Tibial artery (tissue), 4 donors: ENCODE measurements at places on chromosomes 7 and 10.

DNA sequence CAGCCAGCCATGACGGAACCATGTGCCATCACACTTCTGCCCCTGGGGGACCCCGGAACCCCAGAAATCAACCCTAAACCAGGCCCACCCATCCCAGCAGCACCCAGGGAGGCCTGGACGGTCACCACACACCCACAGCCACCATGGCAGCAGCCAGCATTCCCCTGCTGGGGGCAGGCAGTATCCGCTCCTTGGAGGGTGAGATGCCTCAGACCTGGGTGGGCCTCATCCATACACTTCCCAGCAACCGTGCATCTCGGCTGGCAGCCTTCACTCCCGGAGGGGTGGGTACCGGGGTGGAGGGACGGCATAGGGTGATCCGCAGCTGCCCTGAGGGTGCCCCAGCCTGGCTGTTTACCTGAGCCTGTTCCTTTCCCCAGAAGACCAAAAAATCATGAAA, 69.1 kb upstream of the FAM20C start:
- peaks cover 11% of the 10 kb centered on the region for H3K4me1 ChIP-seq
- no peaks in the 10 kb centered on the region for H3K27me3 ChIP-seq
- H3K36me3 ChIP-seq: no peaks in the 10 kb centered on the region
- H3K27ac ChIP-seq: no peak overlapping the region

- H3K4me3 ChIP-seq: no peak overlapping the region
- H3K27me3 ChIP-seq: no peaks in the 10 kb centered on the region
These were observed 274.6 kb downstream of the ARL4A start for GRCh38 chr7:12961910-12962480.

DNA sequence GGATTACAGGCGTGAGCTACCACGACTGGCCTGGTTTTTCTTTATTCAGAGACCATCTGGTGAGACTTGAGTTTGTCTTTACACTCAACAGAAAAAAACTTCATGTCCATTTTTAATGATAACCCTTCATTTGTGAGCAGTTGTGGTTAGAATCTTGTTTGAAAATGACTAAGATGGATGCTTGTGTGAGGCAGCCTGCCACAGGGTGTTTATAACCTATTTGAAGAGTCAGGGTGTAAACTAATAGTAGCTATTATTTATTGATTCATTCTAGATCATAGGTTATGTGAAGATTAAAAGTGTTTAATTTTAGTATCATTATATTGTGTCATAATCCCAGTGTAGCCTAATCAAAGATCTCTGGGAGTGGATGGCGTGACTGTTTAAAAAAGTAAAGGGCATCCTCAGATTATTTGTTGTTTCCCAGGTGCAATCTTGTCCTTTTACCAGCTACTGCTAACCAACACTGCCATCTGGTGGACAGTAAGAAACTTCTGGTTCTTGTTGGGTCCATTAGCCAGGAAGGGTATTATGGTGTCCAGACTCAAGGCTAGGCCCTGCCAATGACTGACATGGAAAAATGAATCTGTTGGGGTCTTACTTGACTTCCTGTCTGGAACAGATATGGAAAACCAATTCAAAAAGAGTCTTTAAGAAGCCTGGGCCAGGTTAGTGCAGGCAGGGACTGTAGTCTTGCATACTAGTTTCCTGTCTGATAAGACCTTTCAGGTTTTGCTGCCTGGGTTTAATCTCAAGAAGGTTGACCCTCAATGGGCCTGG, 24.9 kb downstream of the NRBF2 start:
- H3K4me3 ChIP-seq: no peak overlapping the region
- H3K36me3 ChIP-seq: no peaks in the 10 kb centered on the region
- H3K4me1 ChIP-seq: no peaks in the 10 kb centered on the region
- DNase-seq: no peak
- H3K27ac ChIP-seq: no peak overlapping the region

DNA sequence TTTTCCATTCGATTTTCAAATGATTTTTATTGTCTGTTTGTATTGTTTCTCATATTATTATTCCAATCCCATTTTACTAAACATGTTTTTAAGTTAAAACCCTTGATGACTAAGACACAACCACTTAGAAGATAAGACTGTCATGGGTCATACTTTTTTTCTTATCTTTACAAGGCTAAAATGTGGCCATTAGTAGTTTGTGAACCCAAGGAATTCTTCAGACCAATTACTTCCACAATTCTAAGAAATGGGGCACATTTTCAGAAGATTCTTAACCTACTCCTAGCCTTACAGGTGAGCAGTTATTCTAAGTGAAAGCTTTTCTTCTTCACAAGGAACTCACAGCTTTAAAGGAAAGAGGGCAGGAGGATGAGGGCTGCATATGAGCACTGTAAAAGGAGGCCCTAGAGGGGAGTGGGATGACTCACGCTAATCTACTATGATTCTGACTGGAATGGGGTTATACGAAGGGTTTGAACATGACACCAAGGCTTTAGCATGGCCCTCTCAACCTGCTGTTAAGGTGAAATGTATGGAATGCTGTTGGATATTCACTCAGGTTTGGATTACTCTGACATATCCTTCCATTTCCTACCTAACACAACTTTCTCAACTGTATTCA, 81.0 kb downstream of the SORCS1 start:
- DNase-seq: no peak
- H3K27ac ChIP-seq: no peak overlapping the region
- H3K27me3 ChIP-seq: no peaks in the 10 kb centered on the region
- no peaks in the 10 kb centered on the region for H3K4me1 ChIP-seq
- no peak overlapping the region for H3K4me3 ChIP-seq

DNA sequence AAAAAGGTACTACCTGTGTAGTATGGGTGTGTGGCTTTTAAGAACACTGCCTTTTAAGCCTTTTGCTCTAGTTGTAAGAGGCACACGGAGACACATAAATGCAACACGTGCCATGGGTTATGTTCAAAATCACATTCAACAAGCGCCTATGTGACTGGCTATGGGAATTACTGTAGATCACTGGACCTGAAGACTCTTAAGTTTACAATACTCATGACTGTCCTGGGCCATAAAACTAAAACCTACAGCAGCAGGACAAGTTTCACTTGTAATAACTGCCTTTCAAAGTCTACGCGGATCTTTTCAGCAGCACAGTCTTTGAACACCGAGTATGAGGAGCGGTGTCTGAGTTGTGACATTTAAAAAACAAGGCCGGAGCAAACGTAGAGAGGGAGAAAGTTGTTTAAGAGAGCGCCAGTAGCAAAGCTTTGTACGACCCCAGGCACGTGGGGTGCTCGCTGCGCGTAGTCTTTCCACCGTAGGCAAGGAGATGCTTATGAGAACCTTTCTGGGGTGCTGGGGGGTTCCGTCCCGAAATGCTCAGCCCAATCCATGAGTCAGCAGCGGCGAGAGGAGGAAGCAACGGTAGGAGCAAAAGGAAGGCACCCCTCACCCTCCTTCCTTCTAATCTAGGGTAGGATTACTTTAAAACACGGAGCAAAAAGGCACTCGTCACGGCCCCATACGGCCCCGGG, 662 bp downstream of the DNAJC2 start:
- no peak for DNase-seq
- H3K27me3 ChIP-seq: no peaks in the 10 kb centered on the region
- peaks cover 9% of the 10 kb centered on the region for H3K36me3 ChIP-seq
- peak overlapping the region; percentile 88 for H3K27ac ChIP-seq
- peak overlapping the region; percentile 98 for H3K4me3 ChIP-seq

- H3K4me3 ChIP-seq: no peak overlapping the region
- no peaks in the 10 kb centered on the region for H3K36me3 ChIP-seq
- no peak for DNase-seq
These were observed 963.2 kb upstream of the CELF2 start for GRCh38 chr10:10054466-10054865.

DNA sequence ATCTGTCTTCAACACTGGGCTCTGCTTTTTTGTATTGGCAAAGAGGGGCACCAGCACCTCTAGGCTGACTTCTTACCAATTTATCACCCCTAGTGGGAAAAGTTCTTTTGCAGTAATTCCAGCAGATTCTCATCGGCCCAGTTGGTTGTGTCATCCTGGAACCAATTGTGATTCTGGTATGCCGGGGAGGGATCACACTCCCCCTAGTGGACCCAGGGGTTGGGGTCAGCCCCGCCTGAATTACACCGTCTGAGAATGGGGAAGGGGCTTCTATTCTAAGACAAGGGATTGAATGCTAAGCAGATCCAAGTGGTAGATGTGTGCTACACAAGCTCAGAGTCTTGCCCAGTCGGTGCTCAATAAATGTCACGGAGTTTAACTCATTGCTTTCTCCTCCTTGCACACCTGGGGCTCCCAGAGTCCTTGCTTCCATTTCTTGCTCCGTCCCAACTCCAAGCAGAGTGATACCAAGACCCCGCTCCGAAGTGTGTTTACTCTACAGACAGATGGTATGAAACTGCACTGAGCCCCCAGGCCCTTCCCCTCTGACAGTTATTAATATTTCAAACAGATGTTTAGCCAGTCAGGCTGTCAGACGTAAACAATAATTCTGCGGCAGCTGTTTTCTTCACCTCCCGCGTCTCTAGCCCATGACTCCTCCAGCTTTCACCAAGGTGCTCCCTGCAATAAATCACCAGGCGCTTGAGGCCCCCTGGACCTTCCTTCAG, 71.9 kb downstream of the C10orf105 start:
- no peaks in the 10 kb centered on the region for H3K36me3 ChIP-seq
- DNase-seq: no peak
- H3K27me3 ChIP-seq: no peaks in the 10 kb centered on the region

GRCh38 chr10:72597897-72598296, 28.0 kb downstream of the MICU1 start:
- no peaks in the 10 kb centered on the region for H3K36me3 ChIP-seq
- no peaks in the 10 kb centered on the region for H3K4me1 ChIP-seq
- no peak for DNase-seq

GRCh38 chr10:47309408-47310089, 9.6 kb downstream of the GDF10 start:
- no peak overlapping the region for H3K27ac ChIP-seq
- DNase-seq: no peak
- H3K36me3 ChIP-seq: no peaks in the 10 kb centered on the region
- no peaks in the 10 kb centered on the region for H3K27me3 ChIP-seq

DNA sequence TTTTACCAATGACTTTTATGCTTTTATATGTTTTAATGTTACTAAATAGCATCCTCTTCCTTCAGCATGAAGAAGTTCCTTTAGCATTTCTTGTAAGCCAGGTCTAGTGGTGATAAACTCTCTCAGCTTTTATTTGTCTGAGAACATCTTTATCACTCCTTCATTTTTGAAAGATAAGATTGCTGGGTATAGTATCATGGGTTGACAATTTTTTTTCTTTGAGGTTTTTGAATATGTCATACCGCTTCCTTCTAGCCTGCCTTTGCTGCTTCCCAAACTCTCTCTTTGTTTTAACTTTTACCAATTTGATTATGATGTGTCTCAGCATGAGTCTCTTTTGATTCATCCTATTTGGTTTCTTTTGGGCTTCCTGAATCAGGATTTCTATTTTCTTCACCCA, 108.2 kb upstream of the KAT6B start:
- DNase-seq: no peak
- H3K4me3 ChIP-seq: no peak overlapping the region
- no peaks in the 10 kb centered on the region for H3K27me3 ChIP-seq
- no peaks in the 10 kb centered on the region for H3K4me1 ChIP-seq
